ENCODE measurements at places on chromosomes 3 and 15.

DNA sequence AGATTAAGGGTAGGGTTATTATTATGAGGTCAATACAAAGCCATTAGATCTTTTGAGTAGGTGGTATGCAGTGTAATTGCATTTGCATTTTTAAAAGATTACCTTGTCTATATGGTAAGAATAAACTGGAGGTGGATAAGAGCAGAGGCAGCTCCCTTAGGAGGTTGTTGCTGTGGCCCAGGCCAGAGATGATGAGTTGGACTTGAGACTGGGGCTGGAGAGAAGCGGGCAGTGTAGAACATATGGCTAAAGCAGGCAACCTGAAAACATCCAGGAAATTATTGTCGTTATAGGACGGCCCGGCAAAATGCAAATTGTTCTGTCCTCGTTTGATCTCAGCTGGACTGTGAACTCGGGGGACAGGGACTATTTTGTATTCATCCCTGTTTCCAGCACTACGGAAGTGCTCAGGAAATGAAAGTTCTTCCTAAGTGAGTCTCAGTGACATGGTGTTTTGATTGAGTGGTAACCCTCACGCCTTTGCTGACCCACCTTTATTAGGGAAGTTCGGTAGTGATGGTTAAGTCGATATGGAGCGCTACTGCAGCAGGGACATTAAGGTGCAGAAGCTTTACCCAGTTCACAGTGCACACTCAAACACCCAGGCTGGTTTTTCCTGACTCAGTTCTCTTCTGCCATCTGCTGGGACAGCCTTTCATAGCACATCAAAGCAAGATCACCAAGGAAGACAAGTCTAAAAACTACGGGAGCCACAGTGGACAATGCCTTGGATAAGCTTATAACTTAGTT, 27.2 kb upstream of the VPS33B start:
- DNase-seq, result peak; percentile 71

DNA sequence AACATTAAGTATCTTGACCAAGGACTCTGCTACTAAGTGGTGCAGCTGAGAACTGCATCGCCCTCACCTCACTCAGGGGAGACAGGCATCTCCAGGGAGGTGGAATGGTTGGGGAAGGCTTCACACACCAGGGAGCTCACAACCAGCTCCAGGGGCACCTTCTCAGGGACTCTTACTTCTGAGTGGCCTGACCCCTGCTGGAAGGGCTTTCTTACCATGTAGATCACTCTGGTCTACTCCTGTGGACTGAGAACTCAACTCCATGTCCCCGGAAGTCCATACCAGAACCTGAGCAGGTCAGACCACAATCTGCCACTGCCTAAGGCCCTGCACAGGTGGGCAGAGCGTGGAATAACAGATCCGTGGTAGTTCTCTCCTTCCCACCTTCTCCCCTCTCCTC, 140.5 kb downstream of the TLE3 start:
- peak; percentile 10 for DNase-seq

GRCh38 chr3:28947061-28947460, 333.8 kb upstream of the RBMS3 start:
- DNase-seq, result no peak

DNA sequence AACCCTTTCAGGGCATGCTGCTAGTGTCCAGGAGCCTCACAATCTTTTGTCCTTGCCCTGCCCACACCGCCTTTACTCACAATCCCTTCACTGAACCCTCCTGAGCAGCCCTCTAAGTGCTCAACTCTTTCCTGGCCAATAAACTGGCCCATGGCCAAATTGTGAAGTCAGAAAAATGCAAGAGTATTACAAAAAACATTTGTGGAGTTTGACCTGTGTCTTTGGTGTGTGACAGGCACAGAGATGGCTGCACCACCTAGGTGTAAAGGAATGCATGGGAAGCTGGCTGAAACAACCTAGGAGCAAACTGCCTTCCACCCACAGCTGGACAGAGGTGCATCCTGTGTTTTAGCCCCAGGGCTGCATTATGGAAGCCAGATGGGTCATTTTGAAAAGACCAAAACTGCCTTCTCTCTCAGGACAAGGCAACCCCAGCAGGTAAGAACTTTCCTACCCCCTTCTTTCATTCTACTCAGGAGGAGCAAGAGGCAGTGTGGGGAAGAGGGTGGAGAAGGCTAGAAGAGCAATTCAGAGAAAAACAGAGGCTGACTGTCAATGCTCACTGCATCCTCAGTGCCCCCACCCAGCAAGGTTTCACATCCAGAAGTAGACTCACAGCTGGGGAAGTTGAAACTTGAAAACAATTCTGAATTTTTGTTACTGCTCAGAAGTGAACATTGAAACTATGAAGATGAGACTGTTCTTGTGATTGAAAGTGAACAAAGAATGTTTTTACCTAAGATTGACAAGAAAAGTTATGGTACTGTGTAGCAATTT, 78.6 kb downstream of the TRIM42 start:
- no peak for DNase-seq

- peak; percentile 79 for DNase-seq
Observed at GRCh38 chr3:136075218-136075808, 109.8 kb downstream of the PPP2R3A start.

- DNase-seq, result no peak
Observed at GRCh38 chr15:42759093-42759492, 22.2 kb upstream of the CDAN1 start.

DNA sequence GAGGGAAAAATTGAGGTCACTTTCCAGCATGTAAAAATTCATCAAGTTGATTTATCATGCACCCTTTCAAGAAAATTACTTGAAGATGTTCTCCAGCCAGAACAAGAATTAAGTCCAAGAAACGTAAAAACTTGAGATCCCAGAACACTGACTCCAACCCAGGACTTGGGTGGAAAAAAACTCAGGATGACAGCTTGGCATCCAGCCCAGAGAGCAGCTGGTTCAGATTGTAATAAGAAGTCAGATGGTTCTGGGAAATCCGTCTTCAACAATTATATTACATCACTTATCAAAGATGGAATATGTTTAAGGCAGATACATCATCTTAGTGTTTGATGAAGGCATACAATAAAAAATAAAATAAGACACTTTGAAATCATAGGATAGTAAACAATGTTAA, 23.0 kb upstream of the DNAJC13 start:
- DNase-seq, result peak; percentile 47

DNA sequence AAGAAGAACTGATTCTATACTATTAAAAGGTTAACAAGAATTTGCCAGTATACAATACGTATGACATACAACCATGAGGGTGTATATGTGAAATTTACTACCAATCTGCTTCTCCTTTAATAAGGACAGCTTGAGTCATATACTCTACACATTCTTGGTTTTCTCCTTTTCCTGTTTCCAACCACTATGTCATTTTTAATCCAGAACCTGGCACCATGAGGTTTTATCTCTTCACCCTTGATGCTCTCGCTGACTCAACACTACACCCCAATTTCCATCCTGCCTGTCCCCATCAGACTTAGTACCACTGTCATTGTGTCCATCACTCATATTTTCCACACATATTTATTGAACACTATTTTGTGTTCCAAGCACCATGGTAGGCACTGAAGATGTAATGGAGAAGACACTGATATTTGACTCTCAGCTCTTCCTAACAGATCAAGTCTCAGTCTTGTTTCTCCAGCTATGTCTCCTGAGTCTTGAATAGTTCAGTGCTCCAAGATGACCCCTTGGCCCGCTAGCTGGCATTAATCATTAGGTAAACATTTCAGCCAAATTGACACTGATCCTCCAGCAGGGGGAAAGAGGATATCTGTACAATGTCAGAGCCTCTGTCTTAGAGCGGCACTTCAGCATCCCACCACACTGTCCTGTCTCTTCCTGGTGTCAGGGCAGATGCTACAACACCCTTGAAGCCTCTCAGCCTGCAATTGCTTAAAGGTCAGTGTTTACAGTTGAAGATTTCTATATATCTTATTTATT, 11.2 kb upstream of the COL8A1 start:
- DNase-seq, result peak; percentile 53

- DNase-seq, result peak; percentile 90
Observed at GRCh38 chr3:9715764-9716437, 12.3 kb downstream of the CPNE9 start.

DNA sequence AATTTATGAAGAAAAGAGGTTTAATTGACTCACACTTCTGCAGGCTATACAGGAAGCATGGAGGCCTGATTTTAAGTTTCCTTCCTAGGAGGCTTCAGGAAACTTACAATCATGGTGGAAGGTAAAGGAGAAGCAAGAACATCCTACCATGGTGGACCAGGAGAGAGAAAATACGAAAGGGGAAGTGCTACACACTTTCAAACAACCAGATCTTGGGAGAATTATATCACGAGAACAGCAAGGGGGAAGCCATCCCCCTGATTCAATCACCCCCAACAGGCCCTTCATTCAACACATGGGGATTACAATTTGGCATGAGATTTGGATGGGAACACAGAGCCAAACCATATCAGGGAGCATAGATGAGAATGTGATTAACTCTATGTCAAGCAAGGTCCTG, 121.0 kb downstream of the MTHFS start:
- DNase-seq, result no peak

DNA sequence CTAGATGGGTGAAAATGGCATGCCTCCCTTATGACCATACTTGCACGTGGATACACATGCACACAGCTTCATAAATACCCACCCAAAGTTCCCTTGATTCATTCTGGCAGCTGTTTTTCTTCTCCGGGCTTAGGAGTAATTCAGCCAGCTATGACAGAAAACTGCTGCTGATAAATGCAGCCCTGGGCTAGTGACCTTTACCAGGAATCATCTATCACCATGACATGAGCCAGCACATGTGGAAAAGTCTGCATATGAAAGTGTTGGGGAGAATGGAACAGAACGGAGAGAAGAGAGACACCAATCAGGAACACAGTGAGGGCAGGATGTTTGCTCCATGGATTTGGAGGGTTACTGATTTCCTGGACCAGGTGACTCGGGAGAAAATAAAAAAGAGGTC, 706.3 kb downstream of the PDCD6IP start:
- DNase-seq, result no peak

- no peak for DNase-seq
Observed at GRCh38 chr3:177683586-177683985, 486.3 kb upstream of the TBL1XR1 start.

- DNase-seq, result no peak
Observed at GRCh38 chr3:151935446-151935845, 62.0 kb downstream of the SUCNR1 start.

GRCh38 chr3:143951351-143951971, 20.2 kb upstream of the DIPK2A start:
- DNase-seq, result peak; percentile 35

DNA sequence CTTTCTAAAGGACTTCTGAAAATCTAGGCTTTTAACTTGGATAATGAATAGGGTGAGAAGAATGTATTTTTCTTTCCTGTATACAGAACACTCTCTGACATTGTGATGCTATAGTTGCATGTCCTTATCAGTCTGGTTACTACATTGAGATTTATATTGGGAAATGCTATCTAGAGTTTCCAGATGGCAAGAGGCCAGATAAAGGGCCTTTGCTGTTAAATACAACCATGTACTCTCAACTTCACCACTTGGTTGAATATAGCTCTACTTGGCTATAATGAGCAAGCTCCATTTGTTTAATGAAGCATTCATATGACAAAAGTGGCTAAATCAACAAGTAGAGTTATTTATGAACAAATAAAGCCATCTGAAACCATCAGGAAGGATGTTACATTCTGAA, 91.0 kb downstream of the IGSF11 start:
- DNase-seq, result no peak

- no peak for DNase-seq
Observed at GRCh38 chr15:85942632-85943031, 137.0 kb upstream of the AGBL1 start.

DNA sequence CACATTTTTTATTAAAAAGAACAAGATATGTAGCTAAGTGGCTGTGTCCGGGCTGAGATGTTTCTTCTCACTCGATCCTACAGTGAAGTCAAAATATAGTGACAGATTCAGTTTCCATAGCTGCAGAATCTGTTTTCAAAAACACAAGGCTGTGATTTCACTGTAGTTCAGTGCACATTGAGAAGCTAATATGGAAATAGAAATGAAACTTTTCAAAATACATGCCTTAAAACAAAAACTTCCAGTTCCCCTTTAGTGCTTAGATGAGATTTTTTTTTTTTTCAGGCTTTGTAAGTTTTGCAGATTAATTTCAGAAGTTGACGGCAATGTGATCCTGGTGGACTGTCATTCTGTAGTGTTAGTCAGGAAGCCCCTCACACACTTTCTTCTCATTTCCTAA, 23.8 kb upstream of the TRAK1 start:
- peak; percentile 71 for DNase-seq

- no peak for DNase-seq
Observed at GRCh38 chr3:11658180-11658579, 14.5 kb upstream of the VGLL4 start.

DNA sequence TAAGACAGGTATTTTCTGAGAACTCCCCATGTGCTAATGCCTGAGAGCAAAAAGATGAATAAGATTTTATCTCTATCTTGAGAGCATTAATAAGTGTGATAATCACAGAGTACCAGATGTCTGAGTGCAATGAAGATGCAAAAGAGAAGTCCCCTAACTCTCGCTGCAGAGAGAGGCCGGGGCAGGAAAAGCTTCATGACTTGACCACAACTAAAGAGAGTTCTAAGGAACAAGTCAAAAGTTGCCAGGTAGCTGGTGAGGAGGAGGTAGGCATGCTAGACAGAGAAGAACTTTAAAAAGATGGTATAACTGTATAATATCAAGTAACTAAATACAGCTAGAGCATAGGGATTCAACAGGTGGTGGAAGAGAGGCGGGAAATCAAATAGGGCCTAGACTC, 28.8 kb downstream of the MTMR10 start:
- DNase-seq, result no peak

DNA sequence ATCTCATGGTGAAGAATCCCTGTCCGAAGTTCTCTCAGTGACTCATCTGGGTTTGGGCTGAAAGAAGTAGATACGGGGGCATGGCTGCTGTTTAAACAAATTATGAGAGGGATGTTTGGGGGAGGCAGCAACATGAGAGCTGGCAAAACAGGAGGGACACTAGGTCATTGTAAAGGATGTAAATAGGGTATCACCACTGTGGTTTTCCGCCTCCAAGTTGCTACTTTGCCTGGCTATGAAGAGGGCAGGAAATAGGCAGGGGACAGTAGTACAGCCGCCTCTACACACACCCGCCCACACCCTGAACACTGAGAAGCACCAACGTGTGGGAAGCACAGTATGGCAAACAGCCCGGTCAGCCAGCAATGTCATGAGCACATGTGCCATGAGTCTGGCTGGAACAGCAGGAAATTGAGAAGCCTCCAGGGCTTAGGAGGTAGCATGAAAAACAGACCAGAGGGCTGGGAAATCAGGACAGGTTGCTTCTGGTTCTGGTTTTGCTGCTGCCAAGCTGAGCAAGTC, 17.1 kb downstream of the HEXA start:
- DNase-seq, result peak; percentile 91

- DNase-seq, result no peak
Observed at GRCh38 chr3:63875510-63875909, 11.8 kb downstream of the ATXN7 start.

GRCh38 chr15:52011711-52012144, 7.3 kb upstream of the MAPK6 start:
- no peak for DNase-seq
